NCI-H345 (cell line): ENCODE measurements at places on chromosomes 7 and 10.

DNA sequence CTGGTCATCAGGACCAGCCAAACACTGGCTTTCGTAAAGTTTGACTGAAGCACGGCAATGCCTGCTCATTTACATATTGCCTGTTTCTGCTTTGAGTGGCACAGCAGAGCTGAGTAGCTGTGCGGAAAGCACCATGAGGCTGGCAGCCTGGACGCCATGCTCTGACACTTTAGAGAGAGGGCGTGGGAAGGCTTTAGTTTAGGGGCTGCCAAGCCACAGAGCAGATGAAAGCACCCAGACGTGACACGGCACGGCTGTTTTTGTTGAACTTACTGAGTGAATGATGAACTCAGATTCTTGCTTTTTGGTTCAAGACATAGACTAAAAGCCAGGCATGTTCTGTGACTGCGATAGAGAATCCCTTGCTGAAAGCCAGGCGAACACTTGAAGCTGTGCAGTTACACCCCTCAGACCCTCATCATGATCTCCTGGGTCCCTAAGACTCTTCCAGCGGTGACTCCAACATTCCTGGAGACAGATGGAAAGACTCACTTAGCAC lies 182.1 kb downstream of the ZMYND11 start:
- no peak for DNase-seq

DNA sequence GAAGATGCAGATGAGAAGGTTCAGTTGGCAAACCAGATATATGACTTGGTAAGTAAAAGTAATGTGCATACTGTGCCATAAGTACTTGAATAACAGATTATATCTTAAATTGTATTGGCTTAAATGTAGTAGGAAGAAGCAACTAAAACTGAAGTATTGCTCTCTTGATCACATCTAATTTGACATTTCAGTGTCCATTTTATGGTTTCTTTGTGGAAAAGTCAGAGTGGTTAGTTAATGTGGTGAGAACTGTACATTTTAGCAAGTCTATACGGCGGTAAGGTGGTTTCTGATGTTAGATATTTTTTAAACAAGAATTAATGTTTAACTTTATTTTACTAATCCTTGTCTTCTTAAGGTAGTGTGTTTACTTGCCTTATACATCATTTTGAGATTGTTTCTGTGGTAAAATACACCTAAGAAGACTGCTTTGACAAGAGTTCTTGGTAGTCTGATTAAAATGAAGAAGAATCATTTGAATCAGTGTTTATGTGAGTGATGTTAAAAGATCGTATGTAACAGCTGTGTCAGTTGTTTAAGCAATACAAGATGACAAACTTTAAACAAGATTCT lies 5.1 kb downstream of the ING3 start:
- no peak for DNase-seq

- DNase-seq, result no peak
Observed at GRCh38 chr10:130430291-130430690, 294.1 kb downstream of the GLRX3 start.

GRCh38 chr10:20839141-20839540 lies 58.0 kb downstream of the NEBL start:
- DNase-seq, result no peak

- peak; percentile 39 for DNase-seq
Observed at GRCh38 chr7:30896783-30897637, 14.6 kb upstream of the AQP1 start.

DNA sequence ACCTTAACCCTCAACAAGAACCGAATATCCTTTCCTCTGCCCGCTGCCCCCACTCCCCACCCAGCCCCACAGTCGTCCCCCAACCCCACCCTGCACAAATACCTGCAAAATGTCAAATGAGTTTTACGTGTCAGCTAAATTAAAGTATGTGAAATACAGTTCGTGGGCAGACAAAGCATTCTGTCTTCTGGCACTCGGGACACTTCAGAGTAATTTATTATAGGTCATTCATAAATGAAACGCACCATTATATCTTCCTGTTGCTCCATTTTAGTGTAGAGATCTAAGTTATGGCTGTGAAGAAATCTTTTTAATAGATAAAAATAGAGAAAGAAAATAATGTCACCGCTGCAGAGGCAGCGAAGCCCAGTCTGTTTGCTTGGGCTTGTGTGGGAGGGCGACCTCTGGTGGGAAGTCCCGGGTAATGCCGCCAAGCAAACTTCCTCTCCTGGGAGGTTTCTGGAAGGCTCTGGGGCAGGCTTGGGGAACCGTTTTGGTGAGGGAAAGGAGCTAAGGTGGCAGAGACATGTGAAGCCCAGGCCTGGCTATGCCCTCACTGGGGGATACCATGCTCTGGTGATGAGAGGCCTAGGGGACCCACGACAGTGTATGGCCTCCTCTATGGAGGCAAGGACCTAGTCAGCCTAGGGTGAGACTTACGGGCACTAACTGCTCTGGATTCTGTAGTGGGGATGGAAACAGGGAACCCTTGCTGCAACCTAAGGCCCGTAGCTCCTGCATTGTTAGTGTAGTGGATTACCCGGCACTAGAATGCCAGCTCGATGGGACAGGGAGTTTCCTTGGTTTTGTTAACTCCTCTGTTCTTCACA lies 604.9 kb downstream of the LRMDA start:
- DNase-seq, result peak; percentile 54

DNA sequence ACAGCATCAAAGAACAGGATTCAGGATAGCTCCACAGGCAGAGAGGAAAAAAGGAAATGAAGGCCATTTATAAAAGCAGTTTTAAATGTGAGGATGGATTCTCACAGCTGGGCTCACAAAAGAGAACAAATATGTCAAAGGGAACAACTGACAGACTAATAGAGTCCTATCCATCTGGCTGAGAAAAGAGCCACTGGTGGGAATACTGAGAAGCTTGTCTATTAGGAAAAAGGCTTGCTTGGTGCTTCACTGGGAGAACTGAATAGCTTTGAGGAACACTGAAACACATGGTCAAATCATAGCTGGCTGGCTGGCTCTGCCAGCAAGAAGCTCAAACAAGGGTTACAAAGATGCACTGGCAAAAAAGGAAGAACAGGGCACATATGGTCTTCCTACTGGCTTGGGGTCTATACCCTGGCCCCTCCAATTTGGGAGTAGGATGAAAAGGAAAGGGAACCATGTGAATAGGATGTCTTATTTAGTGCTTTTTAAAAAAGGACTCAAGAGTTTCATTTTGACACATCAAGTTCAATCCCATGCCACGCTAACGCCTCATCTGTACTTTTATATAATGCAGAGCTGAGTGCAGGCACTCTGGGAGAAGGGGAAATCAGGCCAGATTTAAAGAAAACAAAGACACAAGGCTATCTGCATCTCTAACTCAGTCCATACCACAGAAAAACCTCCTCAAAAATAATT lies 44.8 kb upstream of the KCNIP2 start:
- DNase-seq, result no peak

DNA sequence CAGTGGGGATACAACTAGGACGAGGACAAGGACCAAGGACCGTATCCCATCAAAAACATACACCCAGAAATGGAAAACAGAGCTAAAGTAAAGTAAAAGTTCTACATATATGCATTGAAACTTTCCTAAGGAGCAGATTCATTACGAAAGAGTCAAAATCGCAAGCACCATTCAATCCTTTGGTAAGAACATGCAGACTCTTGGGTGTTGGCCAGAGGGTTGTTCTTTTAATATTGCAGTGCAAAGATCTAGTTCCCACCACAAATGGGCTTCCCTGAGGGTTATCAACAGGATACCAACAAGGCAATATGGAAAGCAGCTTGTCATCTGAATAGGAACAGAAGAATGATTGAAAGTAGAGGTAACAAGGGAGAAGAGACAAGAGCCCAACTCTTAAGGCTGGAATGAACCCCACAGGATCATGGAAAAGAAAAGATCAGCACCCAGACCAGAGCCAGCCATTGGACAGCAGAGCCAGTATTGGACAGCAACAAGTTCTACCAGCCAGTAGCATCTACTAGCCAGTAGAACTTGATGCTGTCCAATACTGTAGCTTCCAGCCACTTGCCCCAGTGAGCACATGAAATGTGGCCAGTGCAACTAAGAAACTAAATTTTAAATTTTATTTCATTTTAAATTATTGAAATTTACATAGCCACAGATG lies 66.0 kb downstream of the OSBPL3 start:
- no peak for DNase-seq

- no peak for DNase-seq
Observed at GRCh38 chr10:1147810-1148209, 91.6 kb downstream of the WDR37 start.

- no peak for DNase-seq
Observed at GRCh38 chr7:78516450-78516849, 717.9 kb downstream of the PHTF2 start.

DNA sequence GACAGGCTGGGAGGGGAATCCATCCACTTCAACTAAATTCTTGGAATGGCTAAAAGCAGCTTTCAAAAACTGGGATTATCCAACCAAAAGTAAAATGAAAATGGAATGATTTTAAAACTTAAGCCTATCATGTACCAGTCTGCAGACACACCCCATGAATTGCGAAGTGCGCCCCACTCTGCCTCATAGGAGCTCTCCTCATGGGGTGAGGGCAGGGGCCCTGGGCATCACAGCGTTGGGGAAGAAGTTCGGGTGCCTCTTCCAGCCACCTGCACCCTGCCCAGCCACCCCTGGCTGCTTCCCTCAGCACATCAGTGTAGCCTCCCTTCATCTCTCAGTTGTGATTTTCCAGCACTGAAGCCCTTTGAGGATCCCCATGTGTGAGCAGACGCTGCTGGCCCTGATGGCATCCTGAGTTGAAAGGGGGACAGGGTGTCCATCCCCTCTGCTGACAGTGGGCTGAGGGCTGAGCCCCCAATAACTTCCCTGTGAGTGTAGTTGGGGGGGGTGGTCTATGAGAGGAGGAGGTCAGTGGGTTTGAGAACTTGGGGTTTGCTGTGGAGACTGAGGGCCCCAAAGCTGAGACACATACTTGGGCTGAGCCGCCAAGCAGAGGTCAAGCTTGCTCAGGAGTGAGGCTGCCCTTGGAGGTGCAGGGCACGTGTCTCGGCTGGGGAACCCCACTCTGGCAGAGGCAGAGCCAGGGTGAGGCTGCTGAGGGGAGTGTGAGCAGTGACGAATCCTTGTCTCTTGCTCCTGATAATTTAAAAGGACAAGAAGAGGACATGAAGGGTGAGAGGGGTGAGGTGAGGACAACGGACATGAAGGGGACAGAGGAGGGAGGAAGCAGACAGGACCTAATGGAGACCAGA lies 542.1 kb downstream of the TCERG1L start:
- no peak for DNase-seq

- no peak for DNase-seq
Observed at GRCh38 chr7:158973941-158974785, 117.8 kb downstream of the DYNC2I1 start.

DNA sequence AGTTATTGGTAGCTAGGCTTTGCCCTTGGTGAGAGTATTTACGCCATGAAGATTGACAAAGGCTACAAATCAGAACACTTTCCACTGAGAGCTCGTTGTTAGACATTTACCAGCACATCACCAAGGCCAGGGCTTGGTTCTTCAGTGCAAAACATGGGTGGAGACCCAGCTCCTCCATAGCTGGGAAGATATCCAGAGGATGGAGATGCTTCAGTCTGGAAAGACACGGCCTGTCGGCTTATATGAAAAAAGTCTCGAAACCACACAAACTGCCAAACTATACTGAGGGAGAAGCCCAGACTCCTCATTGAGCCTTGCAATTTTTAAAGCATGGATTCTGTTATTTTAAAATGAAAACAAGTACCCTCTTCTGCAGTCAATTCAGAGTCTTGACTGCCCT lies 83.4 kb upstream of the ANLN start:
- no peak for DNase-seq

DNA sequence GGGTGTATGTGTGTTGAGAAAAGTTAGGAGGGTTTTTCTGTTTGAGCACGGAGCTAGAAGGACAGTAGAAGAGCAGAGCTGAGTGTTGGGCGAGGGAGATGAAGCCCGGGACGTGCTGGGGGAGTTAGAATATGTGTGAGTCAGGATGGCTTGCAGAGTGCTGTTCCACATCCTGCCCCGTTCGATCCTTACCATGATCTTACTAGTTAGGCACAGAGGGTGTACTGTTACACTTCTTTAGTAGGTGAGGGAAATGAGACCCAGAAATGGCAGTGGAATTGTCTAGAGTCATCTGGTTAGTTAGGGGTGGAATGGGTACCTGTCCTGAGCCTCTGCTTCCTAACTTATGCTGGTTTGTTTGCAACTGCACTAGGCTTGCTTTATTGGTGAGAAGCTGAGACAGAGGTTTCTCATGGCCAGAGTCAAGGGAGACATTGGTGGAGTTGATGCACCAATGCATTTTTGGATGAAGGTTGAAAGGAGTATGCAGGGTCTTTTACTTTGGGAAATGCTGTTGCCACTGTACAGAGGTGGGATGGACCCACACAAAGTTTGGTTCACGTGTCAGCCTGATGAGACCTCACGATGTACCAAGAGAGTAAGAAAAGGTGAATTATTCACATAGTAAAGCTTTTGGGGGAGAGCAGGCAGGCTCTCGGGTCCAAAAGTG lies 42.4 kb downstream of the CCNY start:
- DNase-seq, result no peak

DNA sequence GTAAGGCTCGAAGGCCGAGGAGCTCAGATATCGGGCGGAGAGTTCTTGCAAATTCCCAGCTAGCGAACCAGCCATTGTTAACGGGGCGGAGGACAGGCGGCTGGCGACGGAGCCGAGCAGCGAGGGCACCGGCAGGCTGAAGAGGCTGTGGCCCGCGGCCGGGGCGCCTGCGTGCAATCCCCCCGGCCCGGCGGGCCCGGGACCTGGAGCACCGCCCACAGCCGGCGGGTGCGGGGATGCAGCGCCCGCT lies 4.1 kb downstream of the VAX1 start:
- DNase-seq, result no peak

GRCh38 chr10:62062028-62062427 lies 160.5 kb downstream of the ARID5B start:
- DNase-seq, result no peak

DNA sequence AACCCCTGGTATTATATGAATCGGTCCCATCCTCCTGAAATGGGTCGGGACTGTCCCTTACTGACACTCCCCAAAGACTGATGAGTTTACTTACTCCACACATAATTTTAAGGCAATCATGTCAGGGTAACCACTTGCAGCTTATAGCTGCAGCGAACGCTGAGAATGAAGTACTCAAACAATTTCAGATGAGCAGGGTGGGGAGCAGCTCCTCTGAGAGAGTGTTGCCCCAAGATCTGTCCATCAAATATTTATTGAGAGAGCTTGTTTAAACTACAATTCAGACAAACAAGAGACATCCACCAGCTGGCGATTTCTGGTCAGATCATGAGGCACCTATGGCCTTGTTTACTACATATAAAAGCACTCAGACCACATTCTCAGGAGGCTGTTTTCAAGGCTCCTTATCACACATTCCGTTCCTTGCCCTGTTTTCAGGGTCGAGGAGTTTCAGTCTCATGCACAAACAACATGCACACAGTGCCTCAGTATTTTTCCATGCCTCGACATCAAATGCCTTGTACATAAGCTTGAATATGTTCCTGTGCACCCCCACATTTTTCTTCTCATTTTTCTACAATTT lies 80.1 kb downstream of the THSD7A start:
- DNase-seq, result no peak

DNA sequence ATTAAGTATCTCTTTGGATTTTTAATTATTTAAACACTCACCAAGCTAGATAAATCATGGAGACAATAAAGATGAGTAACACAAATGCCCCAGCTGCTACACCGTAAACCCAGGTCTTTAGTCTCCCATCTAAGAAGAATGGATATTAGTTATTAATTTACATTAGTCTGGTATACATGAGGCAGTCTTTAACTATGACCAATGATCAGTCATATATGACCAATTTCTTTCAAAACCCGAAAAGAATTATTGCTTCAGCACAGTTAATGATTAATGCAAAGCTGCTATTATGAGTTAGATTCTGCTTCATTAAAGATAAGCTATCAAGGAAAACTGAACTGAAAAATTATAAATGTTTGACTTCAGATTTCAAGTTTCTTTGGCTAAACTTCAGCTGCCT lies 402.9 kb downstream of the PHF14 start:
- no peak for DNase-seq
